ENCODE measurements at places on chromosomes 3 and 15.

DNA sequence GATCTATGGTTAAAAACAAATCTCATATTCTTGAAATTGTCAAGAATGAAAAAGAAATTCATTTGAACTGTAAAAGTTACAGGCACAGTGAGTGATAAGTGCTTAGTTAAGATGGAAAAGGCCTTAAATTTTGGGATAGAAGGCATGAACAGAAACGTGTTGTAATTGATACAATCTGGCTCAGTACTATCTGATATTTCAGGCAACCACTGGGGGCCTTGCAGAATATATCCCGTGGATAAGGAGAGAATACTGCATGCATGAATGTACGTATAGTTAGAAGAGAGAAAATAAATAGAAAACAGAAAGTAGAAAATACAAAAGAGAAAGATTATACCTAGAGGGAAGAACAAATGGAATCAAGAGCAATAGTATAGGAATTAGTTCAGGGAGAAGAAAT lies 741.4 kb upstream of the CCDC54 start:
- no peak for DNase-seq

DNA sequence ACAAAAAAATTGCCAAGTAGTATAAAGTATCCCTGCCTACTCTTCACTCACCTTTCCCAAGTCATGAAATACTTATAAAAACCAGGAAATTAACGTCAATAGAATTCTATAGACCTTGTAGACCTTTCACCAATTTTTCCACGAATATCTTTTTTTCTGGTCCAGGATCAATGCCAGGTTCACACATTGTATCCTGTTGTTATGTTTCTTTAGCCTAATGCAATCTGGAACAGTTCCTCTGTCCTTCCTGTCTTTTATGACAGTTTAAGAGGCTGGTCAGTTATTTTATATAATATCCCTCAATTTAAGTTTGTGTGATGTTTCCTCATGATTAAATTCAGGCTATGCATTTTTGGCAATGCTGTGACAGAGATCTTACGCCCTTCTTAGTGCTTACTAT lies 63.2 kb upstream of the MAGI1 start:
- no peak for DNase-seq

DNA sequence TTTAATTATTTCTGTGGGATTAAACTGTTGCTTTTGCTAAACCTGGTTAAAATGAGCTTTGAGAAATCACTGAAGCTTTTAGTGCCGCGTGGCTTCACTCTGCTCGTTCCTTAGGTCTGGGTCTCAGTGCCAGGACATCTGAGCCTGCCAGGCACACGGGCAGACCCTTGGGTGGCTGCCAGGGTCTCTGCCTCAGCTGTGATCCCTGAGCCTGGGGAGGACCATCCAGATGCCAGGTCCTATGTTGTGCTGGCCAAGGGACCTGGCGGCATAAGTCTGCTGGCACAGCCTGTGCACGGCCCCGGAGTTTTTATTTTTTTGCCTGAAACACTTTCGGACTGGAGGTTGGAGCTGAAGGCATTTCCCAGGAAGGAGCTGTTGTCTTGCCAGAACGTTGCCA lies 328.1 kb downstream of the LRTM1 start:
- no peak for DNase-seq

DNA sequence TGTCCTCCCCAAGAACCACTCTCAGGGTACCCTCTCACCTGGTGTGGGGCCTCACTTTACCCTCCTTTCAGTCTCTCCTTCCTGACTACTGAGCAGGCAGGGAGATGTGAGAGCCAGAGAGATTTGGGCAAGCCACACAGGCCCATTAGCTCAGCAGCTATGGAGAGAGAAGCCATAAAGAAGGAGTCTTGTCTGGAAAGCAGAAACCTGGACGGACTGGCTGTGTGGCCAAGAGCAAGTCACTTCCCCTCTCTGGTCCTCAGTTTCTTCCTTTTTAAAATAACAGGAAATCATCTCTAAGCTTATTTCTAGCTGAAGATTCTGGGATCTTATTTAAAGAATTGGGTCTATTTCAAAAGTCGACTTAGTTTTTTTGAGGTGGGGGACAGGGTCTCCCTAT lies 65.8 kb upstream of the ZNF148 start:
- DNase-seq: no peak

DNA sequence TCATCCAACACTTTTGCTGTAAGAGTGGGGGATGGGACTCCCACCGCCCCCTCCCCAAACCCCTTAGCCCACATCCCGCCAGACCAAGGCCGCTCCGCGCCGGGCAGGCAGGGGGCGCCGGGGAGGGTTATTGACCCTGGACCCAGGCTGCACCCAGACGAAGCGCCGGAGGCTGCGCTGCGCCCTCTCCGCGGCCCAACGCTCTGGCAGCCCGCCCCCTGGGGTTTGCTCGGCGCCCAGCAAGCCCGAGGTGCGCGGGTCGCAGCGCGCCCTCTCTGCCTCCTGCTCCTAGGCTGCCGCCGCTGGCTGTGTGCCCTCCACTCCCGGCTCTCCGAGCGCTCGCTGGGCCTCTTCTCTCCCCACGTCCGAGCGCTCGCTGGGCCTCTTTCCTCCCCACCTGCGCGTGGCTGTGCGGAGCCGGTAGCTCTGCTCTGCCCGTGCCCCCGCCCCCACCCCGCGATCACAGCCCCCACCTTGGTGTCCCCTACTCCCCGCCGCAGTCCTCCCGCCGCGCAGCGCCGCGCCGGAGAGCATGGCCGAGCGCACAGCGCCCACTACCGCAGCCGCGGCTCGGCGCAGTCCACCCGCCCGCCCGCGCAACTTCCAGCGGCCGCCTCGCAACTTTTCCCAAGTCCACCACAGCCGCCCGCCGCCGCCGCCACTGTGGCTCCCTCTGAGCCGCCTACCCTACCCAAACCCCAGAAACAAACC lies 1.2 kb downstream of the MECOM start:
- DNase-seq: no peak

- DNase-seq: no peak
These were observed 62.5 kb upstream of the FOXB1 start for GRCh38 chr15:59941612-59942011.

DNA sequence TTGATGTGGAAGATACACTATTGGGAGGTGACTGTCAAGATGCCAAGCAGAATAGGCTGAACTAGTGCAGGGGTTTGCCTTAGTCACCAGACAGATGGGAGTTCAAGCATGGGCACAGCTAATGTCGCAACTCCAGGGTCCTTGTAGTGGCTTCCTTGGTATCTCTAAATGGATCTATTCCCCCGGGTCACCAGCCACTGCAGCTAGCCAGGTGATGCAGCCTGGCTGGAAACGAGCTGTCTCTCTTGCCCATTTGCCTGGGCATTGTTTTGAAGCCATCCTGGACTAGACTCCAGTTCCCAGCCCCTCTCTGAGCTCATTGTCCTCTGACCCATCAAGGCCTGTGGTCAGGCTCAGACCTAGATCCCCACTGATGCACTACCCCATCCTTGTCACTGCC lies 8.4 kb upstream of the CPEB1 start:
- DNase-seq: no peak

DNA sequence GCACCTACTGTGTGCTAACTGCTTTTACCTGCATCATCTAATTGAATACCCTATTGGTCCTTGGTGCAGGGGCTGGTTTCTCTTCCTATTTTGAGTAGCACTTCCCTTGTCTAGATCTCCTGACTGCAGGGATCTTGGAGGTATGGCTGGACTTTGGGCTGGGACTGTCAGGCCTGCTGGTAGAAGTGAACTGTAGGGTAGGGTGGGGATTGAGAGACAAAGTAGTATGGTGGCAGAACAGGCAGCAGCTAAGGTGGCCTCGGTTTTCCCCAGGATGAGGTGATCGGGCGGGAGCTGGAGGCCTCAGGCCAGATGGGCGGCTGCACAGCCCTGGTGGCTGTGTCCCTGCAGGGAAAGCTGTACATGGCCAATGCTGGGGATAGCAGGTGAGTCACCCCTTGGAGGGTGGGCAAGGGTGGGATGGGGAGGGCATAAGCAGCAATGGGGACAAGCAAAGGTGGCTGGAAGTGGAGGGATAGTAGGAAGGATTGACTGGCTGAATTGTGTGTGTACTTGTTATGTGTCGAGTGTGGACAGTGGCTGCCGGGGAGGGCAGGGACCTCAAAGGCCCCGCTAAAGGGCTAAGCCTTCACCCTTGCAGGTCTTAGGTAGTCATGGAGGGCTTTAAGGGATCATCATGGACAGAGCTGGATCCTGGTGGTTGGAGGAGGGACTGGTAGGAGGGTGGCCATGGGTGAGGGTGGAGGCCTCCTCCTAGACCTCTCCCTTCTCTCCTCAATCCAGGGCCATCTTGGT lies 2.0 kb downstream of the PPM1M start:
- DNase-seq: no peak

DNA sequence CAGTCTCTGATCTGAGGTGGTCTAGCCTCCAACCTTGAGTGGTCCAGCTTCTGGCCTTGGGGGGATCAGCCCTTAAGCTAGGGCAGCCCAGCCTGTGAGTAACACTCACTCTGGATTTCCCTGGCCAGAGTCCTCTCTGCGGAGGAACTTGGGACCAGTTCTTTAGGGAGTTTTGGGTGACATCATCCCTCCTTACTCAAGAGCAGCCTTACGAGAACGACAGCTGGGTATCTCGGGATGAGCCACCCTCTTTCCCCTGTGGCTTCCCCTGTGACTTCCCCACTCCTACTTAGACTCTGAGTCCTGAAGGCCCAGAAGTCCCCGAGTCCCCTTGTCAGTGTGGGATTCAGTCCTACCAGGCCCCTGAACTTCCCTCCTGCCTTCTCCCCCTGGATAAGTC lies 10.2 kb upstream of the PLXND1 start:
- DNase-seq: no peak
